Stimulated activated CD8-positive, alpha-beta memory T cell treated with anti-CD3 and anti-CD28 coated beads, Interleukin-4, amount 100 ng/mL, for 4 hours (primary cell): ENCODE measurements at places on chromosomes 3 and 15.

- no peak for DNase-seq
These were observed 458.0 kb downstream of the ZNF385D start for GRCh38 chr3:21292971-21293370.

GRCh38 chr15:59657635-59658125 lies 365 bp upstream of the GTF2A2 start:
- DNase-seq, result no peak

GRCh38 chr15:92073044-92073785 lies 219.7 kb downstream of the SLCO3A1 start:
- DNase-seq, result no peak

DNA sequence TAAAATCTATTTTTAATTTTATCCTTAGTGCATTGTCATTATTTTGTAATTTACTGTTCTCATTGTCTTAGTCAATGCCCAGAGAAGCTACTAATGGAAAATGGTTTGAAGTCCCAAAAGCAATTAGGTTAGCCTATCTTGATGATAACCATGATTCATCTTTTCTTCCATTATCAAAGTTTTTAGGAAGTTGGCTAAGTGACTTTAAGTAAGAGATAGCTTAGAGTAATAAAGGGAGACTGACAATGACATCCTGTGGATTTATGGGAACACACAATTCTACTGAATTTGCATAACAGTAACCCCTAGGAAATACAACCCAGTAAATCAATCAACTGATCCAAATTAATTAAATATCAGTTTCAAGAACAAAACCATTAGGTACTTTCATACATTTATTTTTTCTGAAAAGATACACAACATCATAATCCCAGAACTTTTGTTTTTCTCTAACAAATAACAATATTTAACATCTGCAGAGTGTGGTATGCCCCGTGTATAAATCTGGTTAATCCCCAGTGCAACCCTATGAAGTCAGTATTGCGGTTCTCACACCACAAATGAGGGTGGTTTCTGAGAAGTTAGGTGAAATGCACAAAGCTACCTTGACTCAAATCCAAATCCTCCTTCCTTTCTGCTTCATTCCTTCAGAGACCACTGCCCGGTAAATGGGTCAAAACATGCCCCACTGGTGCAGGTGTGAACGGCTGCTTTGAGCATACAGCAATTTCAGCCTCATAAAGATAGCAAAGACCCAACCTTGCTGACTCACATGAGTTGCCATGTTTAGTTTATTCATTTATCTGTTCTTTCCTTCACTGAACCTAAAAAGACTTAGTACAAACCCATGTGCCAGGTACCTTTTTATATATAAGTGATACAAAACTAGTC lies 202.1 kb downstream of the TBL1XR1 start:
- no peak for DNase-seq

DNA sequence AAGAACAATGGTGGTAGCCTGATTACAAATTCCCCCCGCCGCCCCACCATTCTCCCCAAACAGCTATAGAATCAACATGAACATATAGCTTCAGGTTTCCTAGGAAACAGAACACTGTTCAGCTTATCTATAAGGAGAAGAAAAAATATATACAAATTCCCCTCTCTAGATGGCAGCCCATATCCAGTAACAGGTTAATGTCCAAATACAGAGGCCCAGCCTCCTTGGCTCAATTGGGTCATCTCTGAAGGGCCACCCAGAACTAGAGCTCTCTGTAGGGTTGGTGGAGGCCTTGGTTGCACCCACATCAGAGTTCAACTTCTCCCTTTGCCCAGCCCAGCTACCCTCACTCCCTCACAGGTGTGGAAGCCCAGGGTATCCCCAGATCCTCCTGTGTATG lies 91.5 kb upstream of the ADAMTS17 start:
- no peak for DNase-seq

DNA sequence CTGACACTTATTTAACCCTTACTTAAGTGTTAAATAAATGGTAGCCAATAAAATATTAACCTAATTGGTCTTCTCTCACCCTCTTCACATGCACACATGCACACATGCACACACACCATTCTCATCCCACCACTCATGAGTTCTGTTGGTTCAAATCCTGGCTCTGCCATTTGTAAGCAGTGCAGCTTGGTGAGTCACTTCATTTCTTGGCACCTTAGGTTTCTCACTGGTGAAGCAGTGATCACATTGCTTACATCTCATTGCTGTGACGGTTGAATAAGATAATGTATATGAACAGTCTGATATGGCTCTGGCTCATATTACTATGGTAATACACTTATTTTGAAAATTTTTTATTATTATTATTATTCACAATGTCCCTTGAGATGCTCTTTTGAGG lies 33.8 kb downstream of the RIOX2 start:
- no peak for DNase-seq

- DNase-seq, result no peak
These were observed 307.2 kb upstream of the TRIM42 start for GRCh38 chr3:140370686-140371085.

- no peak for DNase-seq
These were observed 370.0 kb upstream of the FRG2C start for GRCh38 chr3:75294124-75294523.

- no peak for DNase-seq
These were observed 49.7 kb downstream of the CCK start for GRCh38 chr3:42216302-42216701.

DNA sequence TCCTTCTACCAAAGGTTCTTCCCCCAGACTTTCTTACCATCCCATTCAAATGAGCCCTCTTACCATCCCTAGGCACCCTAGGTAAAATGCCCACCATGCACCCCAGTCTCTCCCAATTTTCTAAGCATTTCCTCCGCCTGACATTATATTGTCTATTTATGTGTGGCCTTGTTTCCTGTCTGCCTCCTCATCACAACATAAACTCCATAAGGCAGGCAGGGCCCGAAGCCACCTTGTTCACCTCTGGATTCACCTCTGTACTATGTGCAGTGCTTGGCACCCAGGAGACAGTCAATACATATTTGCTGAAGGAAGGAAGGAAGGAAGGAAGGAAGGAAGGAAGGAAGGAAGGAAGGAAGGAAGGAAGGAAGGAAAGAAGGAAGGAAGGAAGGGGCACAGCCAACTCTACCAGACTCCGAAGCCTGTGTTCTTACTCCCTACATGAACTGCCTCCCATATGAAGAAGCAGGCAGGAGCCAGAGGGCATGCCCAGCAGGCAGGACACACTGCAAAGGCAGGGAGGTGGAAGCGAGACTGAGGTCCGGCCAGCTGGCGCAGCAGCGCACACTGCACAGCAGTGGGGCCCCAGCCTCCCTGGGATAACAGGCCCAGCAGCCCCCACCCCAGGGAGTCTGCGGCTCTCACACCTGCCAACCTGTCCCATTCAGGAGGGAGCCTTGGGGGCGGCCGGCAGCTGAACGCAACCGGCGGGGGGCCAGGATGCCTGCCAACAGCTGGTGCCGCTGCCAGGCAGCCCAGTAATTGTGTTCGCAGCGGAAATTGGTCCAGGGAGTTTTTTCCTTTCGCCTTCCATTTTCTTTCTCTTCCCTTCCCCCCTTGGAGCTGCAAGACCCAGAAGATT lies 106.0 kb upstream of the LINGO1 start:
- no peak for DNase-seq

DNA sequence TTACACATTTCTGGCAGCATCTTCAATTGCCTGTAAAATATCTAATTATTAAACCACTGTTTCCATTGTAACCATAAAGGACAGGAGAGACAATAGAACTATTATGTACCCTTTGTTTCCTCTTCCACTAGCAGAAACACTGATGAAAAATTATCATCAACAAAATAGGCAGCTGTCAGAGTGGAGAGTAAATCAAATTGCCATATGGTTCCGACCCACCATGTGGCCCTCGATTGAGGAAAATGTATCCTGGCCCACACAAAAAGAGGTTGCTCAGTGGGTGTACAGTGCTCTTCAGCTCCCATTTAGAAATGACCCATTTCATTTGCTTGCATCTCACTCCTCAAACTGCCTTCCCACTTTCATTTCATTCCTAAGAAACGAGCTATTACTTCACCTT lies 570.6 kb upstream of the UBE2E2 start:
- DNase-seq, result no peak

DNA sequence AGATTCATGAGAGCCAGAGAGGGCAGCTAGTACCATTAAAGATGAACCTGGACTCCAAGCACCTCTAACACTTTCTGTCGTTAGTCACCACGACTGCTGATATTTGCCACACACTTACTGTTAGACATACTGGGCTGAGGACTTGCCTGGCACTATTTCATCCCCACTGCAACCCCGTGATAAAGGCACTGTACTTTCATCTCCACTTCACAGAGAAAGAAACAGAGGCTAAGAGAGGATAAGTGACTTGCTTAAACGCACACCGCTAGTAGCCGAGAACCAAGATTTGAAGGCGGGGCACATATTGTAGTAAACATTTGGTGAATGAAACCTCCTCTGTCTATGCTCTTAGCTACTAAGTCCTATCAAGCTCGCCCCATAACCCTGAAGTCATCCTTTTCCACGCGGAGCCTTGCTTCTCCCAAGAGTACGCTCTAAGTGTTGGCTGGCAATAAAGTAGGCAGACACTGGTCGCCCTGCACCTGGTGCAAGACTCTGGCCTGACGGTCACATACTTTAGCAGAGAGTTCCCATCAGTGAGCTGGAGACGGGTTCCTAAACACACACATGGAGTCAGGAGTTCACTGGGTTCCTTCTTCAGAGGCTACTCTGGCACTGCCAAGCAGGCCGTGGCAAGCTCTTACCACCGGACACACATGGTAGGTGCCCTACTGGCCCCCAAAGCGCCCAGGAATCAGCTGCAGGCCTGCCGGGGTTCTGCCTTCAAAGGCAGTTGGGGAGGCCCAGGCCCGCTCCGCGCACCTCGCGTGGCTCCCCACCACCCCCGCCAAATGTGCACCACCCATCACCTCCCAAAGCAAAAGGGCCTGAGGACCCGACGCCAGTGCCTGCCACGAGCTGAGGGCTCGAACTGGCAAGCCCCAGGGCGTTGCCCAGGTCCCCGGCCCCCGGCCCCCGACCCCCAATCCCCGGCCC lies 951 bp downstream of the POMGNT2 start:
- DNase-seq, result peak; percentile 5

DNA sequence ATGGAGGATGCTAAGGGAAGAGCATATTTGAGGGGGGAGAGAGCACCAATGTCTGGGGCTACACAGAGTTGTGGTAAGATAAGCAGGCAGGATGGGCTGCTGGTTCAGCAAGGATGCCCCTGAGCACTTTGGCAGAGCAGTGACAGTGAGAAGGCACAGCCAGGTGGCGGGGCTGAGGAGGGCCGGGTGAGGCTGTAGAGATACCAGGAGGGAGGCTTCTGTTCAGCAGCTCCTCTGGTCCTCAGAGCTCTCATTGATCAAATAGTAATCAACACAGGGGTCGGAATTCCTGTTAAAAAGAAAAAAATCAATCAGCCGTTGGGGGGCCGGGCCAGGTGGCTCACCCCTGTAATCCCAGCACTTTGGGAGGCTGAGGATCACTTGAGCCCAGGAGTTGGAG lies 11.5 kb upstream of the XIRP1 start:
- DNase-seq, result no peak
